ENCODE measurements at places on chromosomes 2 and 18. TPM values are rescaled to one million over a fixed set of nuclear protein-coding genes. Genes with fewer than 3 reads are reported as not detected.

DNA sequence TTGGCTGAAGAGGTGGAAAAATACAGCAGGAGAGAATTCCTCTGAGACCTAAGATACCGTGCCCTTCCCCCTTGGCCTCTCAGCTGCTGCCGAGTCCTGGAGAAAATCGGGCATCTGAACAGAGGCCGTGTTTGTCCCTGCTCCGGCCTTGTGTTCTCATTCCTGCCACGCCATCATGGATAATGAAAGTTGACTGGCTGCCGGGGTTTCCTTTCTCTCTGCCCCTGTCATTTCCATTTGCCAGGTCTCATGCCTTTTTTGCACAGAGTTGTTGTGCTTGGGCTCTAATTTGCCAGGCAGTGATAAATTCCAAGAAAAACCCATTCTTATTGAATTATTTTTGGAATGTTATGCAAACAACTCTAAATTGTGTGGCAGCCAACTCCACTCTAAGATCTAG, 496.9 kb upstream of the TNP1 start:
- no peaks in the 10 kb centered on the region for H3K4me1 ChIP-seq
- DNase-seq = no peak
- H3K4me3 ChIP-seq = no peak overlapping the region
- no peaks in the 10 kb centered on the region for H3K27me3 ChIP-seq
- H3K27ac ChIP-seq = no peak overlapping the region

ZDBF2 gene
- total RNA-seq = 1.9 TPM

CCBE1 gene
- not detected for total RNA-seq

- H3K27me3 ChIP-seq = no peaks in the 10 kb centered on the region
- peaks cover 69% of the 10 kb centered on the region for H3K4me1 ChIP-seq
- peak overlapping the region; percentile 97 for H3K27ac ChIP-seq
- no peaks in the 10 kb centered on the region for H3K36me3 ChIP-seq
- no peak for DNase-seq
- H3K4me3 ChIP-seq = no peak overlapping the region
Measured at GRCh38 chr2:228594012-228594411, 412.5 kb upstream of the SPHKAP start.

GRCh38 chr2:126643431-126643830, 12.5 kb upstream of the GYPC start:
- H3K4me1 ChIP-seq = peaks cover 7% of the 10 kb centered on the region
- H3K27me3 ChIP-seq = no peaks in the 10 kb centered on the region
- no peak for DNase-seq
- H3K4me3 ChIP-seq = no peak overlapping the region
- H3K36me3 ChIP-seq = no peaks in the 10 kb centered on the region
- H3K27ac ChIP-seq = no peak overlapping the region

- H3K4me1 ChIP-seq = no peaks in the 10 kb centered on the region
- H3K27ac ChIP-seq = no peak overlapping the region
- no peaks in the 10 kb centered on the region for H3K36me3 ChIP-seq
- H3K4me3 ChIP-seq = no peak overlapping the region
Measured at GRCh38 chr2:172878260-172878659, 142.6 kb downstream of the RAPGEF4 start.

SIX2 gene
- total RNA-seq = not detected

DNA sequence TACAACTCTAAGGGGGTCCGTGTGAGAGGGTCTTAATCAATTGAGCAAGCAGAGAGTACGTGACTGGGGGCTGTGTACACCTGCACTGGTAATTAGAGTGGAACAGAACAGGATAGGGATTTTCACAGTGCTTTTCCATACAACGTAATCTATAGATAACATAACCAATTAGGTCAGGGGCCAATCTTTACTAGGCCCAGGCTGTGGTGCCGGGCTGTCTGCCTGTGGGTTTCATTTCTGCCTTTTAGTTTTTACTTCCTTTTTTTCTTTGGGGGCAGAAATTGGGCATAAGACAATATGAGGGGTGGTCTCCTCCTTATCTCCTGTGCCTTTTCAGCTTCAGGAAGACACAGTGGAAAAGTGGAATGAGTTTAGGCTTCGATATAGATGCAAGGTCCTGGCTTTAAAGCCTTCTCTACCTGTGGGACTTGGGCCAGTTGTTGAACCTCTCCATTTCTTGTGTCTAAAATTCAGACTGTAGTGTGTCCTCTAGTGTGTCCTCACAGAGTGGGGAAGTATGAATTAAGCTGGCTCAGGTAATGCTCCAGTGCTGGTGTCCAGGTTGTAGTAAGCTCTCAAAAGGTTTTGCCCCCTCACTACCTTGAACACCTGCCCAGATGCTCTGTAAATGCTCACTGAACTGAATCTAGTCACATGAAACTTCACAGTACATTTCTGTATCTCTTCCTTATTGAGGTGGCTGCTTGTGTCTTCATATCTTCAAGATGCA, 422.8 kb downstream of the SETBP1 start:
- peak overlapping the region; percentile 13 for H3K4me3 ChIP-seq
- H3K27me3 ChIP-seq = no peaks in the 10 kb centered on the region
- H3K4me1 ChIP-seq = peaks cover 56% of the 10 kb centered on the region
- DNase-seq = peak; percentile 68

DNA sequence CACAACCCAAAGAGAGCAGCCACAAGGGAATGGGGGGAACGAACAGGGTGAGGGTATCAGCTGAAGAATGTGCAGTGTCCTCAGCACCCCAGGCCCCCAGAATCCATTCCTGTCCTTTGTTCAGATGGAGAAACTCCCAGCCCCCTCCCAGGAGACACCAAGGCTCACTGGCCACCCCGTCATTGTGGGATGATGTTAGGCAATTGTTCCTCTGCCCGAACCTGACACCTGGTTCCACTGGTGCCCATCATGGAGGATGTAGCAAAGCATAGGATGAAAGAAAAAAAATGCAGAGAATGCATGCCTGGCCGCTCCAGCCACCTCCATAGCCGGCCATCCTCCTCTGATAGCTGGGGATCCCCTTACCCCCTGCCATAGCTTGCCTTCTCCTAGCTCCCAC, 197.3 kb upstream of the TWIST2 start:
- H3K36me3 ChIP-seq = no peaks in the 10 kb centered on the region
- H3K4me1 ChIP-seq = peaks cover 13% of the 10 kb centered on the region
- no peak overlapping the region for H3K27ac ChIP-seq
- no peaks in the 10 kb centered on the region for H3K27me3 ChIP-seq
- H3K4me3 ChIP-seq = no peak overlapping the region
- no peak for DNase-seq

GRCh38 chr2:144824306-144825080, 304.6 kb upstream of the ZEB2 start:
- H3K27me3 ChIP-seq = no peaks in the 10 kb centered on the region
- H3K27ac ChIP-seq = no peak overlapping the region
- no peak for DNase-seq
- H3K36me3 ChIP-seq = no peaks in the 10 kb centered on the region

DNA sequence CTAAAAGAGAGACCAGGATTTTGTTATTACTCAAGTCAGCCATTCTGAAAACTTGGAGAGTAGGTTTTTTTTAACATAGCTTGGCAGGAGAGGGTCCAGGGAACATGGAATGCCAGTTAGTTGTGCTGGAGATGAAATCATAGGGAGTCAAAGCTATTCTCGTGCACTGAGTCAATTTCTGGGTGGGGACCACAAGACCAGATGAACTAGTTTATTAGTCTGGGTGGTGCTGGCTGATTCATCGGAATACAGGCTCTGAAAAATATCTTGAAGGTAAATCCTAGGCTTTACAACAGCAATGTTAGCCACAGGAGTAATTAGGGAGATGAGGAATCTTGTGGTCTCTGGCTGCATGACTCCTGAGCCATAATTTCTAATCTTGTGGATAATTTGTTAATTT, 921.4 kb downstream of the TRIB2 start:
- H3K36me3 ChIP-seq = no peaks in the 10 kb centered on the region
- DNase-seq = no peak
- no peaks in the 10 kb centered on the region for H3K27me3 ChIP-seq
- H3K4me3 ChIP-seq = no peak overlapping the region
- no peaks in the 10 kb centered on the region for H3K4me1 ChIP-seq
- H3K27ac ChIP-seq = no peak overlapping the region
